ENCODE measurements at places on chromosomes 12 and 14.

DNA sequence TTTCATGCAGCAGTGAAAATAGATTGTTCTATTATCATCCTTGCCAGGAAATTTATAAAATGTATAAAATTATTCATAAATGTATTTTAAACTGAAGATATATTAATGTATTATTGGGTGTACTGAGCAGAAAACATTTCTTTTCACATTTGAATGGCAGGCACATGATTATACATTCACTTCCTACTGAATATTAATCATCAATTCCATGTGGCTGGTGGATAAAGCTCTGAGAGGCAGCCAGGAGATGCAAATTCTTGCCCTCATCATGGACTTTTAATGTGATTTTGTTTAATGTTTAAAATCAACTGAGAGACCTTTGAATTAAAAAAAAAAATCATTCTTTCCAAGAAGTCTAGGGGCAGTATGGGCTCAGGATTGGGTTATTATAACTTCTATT lies 40.8 kb downstream of the ANO6 start:
- DNase-seq = no peak

- no peak for DNase-seq
These were observed 206.0 kb upstream of the DCN start for GRCh38 chr12:91388573-91388972.

DNA sequence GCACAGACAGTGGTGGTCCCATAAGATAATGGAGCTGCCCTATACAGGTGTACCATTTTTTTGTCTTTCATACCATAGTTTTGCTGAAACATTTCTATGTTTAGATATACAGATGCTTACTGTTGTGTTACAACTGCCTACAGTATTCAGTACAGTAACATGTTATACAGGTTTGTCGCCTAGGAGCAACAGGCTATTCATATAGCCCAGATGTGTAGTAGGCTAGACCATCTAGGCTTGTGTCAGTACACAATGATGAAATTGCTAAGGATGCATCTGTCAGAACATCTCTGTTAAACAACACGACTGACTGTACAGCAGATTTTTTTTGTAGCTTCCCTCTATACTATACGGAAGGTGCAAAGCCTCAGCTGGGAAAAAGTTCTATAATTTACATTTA lies 30.5 kb downstream of the RAD9B start:
- DNase-seq = no peak

DNA sequence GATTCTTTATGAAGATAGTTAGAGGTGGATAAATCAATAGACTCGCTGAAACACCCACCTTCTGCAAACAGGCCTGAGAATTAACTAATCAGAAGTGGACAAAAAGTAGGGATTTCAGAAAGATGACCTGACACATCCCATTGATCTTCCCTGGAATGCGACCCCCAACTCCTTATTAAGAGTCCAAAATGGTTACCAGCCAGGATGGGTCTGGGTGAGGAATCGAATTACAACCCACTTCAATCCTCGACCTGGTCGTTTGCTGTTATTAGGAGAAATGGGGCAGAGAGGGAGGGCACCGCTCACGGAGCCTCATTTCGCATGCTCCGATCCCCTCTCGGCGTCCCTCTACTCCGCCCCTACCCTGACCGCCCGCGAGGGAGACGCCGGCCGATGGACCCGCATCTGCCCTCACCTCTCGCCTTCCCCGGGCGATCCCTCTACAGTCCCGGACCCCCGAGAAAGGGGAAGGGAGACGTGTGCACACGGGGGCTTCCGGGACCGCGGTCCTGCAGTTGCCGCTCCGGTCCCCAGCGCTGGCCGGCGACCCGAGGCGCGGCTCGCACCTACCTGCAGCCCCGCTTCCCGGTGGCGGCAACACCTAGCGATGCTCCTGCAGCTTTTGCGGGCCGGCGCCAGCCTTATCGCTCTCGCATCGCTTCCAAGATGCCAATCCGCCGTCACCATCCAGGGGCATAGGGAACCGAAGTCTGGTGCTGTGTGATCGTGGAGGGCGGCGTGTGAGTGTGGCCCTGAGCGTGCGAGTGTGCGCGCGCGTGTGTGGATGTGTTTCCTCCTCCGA lies 69.3 kb upstream of the USP15 start:
- DNase-seq = no peak

DNA sequence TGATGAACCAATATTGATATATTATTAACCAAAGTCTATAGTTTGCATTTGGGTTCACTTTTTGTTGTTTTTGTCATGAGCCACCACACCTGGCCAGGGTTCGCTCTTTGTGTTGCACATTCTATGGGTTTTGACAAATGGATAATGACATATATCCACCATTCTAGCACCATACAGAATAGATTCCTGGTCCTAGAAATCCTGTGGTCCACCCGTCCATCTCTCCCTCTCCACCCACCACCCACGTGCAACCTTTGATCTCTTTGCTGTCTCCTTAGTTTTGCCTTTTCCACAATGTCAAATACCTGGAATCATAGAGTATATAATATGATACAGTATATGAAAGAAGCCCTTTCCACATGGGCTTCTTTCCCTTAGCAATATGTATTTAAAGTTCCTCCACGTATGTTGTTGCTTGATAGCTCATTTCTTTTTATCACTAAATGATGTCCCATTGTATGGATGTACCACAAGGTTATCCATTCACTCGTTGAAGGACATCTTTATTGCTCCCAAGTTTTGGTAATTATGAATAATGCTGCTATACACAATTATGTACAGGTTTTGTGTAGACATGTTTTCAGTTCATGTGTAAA lies 7.4 kb downstream of the RPL6 start:
- no peak for DNase-seq

- DNase-seq = no peak
These were observed 39.1 kb downstream of the MBIP start for GRCh38 chr14:36281309-36281708.

DNA sequence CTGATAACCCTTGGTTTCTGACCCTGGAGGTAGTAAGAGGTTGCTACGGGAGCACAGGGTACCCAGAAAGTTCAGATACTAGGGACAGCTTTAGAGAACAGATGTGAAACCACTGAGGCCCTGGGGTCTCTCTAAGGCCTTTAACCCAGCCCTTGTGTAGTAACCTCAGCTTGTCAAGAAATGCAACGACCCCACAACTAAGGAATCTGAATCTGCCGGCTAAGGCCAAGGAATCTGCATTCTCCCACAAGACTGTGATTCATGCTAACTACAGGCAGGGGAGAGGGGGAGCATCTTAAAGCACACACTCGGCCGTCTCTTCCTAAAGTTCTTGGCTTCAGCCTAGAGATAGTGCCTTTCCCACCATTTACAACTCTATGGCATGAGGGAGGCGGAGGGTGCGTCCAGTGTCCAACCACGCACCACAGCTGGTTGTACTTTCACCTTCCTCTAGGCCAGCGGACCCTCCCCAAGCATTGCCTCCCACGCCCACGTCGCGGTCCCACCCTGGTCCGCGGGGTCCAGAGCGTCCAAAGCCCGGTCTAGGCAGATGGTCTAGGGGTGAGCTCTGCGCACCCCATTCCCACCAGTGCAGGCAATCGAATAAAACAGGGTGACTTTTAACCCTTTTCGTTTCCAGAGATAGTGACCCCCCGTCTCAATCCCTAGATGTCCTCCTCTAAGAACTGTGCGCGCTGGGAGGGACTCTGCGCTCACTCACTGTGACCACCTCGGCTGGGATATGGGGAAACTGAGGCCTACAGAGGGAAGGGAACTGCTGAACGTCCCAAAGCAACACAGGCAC lies 735 bp upstream of the VASH1 start:
- DNase-seq = no peak

DNA sequence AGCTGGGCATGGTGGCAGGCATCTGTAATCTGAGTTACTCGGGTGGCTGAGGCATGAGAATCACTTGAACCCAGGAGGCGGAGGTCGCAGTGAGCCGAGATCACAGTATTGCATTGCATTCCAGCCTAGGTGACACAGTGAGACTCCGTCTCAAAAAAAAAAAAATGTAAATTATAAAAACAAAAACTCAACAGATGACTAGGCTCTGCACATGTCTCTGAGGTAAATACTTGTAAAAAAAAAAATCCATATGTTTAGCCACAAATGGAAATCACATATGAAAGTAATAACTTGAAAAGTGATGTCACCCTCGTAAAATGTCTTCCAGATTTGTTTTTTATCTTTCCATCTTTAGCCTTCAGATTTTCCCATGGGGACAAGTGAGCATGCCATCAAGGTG lies 85.0 kb downstream of the KICS2 start:
- no peak for DNase-seq

- DNase-seq = no peak
These were observed 2.8 kb downstream of the TNS2 start for GRCh38 chr12:53052419-53053217.

DNA sequence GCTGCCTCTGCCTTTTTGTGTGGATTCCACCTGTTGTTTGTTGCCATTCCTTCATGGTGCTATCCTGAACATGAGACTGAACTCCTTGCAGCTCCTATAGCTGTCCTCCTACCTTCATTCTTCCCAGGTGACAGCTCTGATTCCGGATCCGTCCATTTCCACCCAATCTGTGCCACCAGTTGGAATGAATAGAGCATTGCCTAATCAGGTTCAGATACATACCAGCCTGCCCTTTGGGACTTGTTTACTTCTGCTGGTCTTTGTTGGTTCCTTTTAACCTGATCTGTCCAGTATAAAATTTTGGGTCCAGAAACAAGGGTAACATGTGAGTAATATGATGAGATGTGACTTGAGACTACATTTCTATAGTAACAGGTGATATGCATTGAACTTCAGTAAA lies 136.3 kb upstream of the IGF1 start:
- DNase-seq = no peak

DNA sequence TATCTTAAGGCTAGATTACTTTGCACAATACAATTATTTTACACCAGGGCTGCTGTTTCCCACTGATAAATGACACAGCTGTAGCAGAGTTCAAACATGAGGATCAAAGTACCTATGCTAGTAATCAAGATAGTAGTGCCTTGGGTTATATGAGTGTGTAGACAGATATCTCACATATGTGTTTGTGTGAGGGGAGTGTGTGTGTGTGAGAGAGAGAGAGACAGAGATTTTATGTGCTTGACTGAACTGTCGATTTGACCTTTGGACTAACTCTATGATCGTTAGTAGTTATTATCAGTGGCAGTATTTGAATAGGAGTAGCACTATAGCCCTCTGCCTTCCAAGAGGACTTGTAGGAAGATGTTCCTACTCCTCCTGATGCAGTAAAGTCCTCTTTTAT lies 15.5 kb downstream of the PLEKHA5 start:
- no peak for DNase-seq

DNA sequence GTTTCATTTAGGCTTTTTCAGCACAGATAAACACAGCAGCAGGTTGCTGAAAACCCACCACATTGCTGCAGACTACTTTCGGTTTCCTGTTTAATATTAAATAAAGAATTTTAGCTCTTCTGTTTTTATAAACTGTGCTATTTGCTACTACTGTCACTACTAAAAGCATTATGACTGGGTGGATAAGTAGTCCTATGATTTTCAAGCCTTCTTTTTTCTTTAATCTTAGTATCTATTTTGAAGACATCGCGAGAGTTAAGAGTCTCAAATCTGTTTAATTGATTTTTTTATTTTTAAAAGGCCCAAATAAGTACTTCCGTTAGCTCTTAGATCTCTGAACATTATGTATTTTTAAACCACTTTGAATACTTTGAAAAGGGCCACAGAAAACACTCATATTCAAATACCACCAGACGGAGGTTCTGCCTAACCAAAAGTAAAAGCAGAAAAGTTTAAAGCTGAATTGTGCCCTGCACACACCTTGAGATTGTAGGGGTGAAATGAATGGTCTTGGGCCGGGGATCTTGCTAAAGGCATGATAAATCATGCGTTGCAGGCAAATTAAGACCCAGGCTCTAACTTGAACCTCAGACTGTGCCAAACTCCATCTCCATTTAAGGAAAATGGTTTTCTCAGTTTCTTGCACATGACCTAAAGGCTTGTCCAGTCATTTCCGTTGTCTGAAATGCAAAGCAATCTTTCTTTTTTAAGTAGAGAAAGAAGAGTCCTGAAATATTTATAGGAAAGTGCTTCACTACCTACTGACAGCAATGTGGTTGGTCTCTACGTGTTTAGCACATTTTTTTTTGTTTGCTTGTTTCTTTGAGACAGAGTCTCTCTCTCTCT lies 13.6 kb upstream of the FOXN3 start:
- peak; percentile 37 for DNase-seq

DNA sequence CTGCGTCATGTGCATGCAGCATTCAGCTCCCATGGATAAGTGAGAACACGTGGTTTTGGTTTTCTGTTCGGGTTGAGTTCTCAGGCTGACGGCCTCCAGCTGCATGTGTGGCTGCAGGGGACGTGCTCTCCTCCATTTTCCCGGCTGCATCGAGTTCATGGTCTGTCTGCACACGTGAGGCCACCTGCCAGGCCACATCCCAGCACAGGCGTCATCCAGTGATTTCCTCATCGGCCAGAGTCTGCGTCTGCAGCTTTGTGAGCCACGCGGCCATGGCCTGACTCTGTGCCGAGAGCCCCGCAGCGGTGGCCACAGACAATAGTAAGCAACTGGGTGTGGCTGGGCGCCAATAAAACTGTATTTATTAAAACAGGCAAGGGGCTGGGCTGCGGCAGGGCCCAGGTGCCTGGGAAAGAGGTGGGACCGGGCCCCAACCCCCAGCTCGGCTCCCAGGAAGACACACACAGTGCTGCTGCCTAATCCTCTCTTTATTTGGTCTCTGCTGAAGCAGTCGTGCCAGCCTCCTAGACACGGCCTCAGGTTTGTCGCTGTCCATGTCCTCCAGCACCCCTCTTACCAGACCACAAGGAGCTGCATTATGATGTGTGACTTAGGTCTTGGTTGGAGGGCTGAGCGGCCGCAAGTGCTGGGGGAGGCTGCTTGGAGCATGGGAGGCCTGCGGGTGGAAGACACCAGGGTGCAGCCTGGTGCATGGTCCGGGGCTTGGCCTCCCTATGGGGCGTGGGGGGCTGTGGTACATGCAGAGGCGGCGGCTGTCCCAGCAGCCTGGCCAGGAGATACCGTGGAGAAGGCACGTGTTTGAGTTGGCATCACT lies 52.0 kb downstream of the NOC4L start:
- no peak for DNase-seq

- peak; percentile 60 for DNase-seq
These were observed at the start of gene LTB4R for GRCh38 chr14:24310646-24311604. Gene LTB4R, plus strand, starts transcription at chr14:24311502. Its CDS starts 4,150 bp downstream, at chr14:24315652.

- no peak for DNase-seq
These were observed 15.0 kb upstream of the FOXG1 start for GRCh38 chr14:28751467-28752058.

- DNase-seq = peak; percentile 14
These were observed 12.3 kb downstream of the ZFP36L1 start for GRCh38 chr14:68780358-68781160.

GRCh38 chr12:11615481-11615880 lies 34.0 kb upstream of the ETV6 start:
- DNase-seq = no peak

GRCh38 chr12:116123451-116124258 lies 153.8 kb downstream of the MED13L start:
- no peak for DNase-seq
